ENCODE measurements at places on chromosomes 11 and 22.

DNA sequence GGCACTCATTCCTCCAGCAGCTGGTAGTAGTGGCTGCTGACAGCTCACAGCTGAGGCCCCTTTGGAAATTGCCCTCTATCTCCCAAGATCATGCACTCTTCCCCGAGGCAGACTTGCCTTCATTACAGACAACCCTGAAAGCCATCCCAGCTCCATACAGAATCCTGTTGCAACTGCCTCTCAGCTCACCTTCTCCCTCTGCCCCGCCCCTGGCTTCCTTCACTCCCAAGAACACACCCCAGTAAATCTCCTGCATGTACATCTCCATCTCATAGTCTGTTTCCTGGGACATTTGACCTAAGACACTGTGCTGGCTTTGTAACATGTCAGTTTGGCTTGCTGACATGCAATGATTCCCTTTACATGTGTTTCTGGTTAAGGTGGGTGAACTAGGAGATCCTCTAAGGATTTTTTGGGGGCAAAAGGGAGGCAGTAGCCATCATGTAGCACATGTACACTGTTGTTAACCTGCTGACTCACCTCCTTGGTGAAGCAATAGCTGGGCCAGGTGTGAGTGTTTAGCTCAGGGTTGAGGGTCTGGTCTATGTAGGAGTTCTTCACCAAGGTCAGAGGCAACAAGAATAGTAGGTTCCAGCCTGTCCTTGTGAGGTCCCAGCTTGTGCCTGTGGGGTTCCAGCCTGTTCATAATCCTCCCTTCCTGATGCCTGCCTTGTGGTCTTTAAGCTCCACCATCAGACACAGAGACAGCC, 179.6 kb downstream of the CSNK2A3 start:
- DNase-seq = no peak

DNA sequence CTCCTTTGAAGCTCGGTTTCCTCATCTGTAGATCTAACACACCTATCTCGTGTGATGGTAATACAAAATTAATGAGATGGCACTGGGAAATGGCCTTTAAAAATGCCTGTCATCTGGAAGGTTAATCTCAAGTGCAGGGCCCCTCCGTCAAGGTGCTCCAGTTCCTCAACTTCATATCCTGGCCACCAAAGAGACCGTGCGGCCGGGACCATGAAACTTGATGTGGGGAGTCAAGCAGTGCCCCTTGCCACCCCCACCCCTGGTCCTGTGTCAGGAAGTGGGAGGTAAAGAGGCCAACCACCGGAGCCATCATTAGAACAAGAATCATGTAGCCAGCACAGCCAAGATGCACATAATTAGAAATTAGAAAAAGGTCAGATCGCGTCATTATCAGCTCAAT, 108.2 kb downstream of the FEZ1 start:
- no peak for DNase-seq

DNA sequence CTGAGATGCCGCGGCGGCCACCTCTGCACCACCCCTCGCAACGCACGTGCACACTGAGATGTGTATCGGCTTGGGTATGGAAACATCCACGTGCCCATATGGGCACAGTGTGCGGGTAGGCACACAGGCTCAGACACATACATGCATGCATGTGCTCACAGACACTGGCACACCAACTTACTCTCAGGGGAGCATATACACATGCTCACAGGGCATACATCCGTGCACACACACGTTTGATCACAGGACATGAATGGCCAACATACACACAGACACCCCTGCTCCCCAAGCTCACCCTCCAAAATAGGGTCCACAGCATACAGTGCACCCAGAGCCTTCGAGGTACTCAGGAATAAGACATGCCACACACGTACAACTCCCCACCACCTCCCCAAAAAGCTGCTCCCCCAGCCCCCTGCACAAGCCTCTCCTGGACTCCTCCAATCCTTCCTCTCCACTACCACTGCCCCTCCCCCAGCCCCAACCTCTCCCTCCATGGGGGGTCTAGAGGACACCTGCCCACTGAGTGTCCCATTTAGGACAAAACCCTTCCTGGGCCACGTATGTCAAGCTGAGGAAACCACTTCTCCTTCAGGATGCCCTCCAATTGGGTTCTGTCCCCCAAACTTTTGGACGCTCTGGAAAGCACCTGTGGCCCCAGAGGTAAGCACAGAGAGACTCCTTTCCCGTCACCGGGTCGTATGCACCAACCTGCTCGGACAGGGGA, 53.1 kb downstream of the SLC22A12 start:
- peak; percentile 40 for DNase-seq

DNA sequence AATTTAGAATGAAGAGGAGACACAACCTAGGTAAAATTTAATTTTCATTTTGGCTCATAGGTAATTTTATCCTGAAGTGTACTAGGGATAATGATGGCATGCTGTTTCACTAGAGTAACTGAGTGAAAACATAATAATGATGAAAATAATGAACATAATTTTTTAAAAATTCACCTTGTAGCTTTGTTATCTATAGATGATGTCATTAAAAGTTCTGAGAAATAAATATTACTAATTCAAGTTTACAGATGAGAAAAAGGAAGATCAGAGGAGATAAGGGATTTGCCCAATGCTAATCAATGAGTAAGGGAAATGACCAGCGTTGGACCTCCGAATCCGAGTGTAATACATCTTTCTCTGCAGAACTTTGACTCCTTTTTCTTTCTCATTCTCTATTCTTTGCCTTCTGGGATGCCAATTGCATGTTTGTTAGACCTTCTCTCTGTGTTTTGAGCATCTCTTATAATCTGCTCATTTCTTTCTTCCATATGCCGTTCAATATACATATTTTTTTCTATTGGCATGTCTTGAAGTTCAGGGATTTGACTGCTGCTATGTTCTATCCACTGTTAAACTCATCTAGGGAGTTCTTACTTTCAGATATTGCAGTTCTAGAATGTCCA, 186.5 kb downstream of the SNX19 start:
- DNase-seq = no peak

DNA sequence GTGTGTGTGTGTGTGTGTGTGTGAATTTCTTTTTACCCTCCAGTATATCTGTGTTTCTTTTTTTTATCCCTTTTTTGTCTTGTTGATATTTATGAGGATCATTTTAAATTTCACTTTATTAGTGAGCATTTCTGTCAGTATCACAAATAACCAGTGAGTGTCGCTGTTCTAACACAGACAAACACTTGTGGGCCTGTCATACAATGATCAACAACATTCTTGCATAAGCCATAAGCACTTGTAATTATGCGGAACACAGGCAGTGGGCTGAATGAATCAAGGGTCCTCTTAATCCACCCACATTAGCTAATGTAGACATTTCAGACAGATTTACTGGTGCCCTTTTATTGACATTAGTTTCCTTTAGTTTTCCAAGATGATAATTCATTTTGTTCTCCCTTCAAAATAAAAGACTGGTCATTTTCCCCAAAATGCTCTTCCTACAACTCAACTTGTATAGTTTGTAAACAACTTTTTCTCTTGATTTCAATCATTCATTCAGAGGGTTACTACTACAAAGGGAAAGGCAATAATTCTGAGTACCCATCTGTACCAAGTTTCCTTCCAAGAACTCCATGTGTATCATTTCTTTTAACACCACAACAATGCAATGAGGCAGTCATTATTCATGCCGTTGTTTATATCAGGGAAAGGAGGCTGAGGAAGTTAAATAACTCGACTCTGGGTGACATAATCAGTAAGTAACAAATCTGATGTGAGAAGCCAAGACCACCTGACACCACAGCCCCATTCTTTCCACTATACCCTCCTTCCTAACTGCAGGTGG, 34.5 kb upstream of the ANO3 start:
- peak; percentile 27 for DNase-seq

DNA sequence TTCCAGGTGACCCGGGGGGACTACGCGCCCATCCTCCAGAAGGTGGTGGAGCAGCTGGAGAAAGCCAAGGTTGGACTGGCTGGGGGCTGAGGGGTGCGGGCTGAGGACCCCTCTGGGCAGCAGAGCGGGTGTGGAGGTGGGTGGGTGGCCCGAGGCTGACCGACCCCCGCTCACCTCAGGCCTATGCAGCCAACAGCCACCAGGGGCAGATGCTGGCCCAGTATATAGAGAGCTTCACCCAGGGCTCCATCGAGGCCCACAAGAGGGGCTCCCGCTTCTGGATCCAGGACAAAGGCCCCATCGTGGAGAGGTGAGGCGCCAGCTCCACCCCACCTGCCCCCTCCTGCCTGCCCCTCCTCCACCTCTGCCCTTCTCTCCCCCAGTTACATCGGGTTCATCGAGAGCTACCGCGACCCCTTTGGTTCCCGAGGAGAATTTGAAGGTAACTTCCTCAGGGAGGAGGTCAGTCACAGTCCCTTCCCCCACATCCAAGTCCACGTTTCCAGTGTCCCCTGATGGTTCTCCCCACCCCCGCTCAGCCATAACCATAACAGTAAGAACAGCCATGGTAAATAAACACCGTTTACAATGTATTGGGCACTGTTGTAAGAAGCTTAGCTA, 11.2 kb downstream of the DPP3 start:
- no peak for DNase-seq

DNA sequence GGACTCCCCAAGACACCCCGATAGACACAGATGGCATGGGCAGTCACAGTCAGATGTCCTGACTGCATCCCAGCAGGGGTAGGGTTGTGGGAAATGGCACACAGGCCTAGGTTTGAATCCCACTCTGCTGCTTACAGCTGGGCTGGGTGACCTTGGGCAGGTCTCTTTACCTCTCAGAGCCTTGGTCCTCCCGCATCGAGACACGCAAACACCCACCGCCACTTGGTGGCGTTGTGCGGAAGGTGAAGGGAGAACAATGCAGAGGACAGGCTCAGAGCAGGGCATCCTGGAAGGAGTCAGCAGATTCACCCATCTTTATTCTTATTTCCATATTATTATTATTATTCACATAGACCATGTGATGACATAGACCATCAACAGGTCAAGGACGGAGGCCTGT, 140.5 kb downstream of the MIAT start:
- no peak for DNase-seq

DNA sequence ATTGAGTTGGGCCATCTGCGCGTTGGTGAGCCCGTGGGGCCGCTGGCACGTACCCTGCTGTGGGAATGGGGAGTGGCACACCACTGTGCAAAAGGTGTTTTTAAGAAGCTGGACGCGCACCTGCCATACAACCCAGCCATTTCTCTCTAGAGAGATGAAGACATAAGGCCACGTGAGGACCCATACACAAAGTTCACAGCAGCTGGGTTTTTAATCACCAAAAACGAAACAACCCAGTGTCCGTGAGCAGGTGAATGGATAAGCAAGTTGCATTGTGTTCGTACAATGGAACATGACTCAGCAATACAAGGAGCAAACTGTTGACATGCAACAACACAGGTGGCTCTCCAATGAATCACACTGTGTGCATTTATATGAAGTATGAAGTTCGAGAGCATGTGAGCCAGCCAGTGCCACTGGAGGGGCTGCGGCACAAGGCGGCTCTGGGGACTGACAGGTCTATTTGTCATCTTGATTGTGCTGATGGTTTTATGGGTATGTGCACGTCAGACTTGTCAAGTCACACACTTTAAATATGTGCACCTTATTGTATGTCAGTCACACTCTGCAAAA, 30.6 kb upstream of the PANX2 start:
- DNase-seq = no peak

DNA sequence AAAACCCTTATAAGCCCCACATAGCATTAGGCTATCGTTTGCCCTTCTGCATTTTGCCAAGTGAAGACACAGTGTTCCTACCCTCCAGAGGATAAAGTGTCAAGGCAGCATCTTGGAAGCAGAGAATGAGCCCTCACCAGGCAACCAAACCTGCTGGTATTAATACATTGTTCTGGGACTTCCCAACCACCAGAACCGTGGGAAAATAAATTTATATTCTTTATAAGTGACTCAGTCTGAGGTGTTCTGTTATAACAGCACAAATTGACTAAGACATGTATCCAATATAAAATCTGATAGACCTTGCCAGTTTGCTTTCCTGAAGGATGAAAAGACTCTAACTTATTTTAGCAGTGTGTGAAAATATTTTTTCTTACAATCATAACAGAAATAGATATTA, 792.5 kb upstream of the LRRC4C start:
- no peak for DNase-seq

GRCh38 chr11:83011333-83012167, 60.1 kb downstream of the RAB30 start:
- DNase-seq = no peak

GRCh38 chr22:46739094-46739870, 1.2 kb upstream of the CERK start:
- DNase-seq = peak; percentile 68

DNA sequence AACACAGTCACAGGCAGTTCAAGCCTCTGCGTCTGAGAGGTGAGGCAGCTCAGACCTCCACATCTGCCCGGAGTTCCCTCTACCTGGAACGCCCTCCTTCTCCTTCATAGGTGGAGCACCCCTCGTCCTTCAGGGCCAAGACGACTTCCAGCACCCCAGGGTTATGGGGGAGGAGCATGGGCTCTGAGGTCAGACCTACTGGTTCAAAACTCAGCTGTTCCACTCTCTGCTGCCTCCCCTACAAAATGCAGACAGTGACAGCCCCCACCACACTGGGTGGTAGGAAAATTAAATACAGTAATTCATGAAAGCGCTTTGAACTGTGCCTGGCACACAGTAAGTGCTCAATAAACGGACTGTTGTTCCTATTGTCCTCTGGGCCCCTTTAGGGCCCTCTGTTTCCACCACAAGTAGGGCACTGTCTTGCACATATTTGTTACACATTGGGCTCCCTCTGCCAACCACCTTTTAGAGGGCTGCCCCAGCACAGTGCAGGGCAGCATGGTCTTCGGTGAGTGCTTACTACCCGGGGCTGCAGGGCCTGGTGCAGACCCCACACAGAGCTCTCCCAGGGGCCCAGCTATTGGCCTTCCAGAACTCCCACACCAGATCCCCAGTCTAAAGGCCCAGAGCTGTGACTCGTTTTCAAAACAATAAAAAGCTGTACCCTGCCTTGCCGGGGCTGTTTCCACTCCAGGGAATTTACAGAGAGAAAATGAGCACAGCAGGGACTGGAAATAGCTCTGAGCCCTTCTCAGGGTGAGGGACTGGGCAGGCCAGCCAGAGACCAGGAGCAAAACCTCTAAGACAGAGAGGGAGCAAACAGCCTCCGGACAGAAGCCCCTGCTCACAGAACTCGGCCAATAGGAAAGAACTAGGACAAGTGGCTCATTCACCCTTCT, 2.5 kb downstream of the TMEM184B start:
- no peak for DNase-seq

DNA sequence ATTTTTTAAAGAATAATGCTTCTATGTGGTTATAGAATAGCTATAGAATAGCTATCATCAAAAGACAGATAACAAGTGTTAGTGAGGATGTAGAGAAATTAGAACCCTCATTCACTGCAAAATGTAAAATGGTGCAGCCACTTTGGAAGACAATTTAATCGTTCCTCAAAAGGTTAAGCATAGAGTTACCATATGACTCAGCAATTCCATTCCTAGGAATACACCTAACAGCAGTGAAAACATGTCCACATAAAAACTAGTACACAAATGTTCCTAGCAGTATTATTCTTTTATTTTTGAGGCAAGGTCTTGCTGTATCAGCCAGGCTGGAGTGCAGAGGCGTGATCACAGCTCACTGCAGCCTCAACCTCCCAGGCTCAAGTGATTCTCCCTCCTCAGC, 34.0 kb downstream of the RTL6 start:
- no peak for DNase-seq

- DNase-seq = no peak
These were observed 38.0 kb upstream of the APLNR start for GRCh38 chr11:57274904-57275498.
